ENCODE measurements at places on chromosomes 5 and 9. TPM values are rescaled to one million over a fixed set of nuclear protein-coding genes. Genes with fewer than 3 reads are reported as not detected.
A peak's percentile ranks its signal among the peaks of the same experiment; 100 is the strongest.

The ADAMTS6 gene
- 3.8 TPM for total RNA-seq

The AGXT2 gene
- not detected for total RNA-seq

The CCDC192 gene
- total RNA-seq, result 1.2 TPM

The SLCO6A1 gene
- total RNA-seq, result not detected

The VCAN gene
- total RNA-seq, result 98.0 TPM

The PJA2 gene
- 143 TPM for total RNA-seq

The BAAT gene
- not detected for total RNA-seq

The LOX gene
- 25.3 TPM for total RNA-seq

The DMRT3 gene
- 0.40 TPM for total RNA-seq

The OBP2B gene
- not detected for total RNA-seq

DNA sequence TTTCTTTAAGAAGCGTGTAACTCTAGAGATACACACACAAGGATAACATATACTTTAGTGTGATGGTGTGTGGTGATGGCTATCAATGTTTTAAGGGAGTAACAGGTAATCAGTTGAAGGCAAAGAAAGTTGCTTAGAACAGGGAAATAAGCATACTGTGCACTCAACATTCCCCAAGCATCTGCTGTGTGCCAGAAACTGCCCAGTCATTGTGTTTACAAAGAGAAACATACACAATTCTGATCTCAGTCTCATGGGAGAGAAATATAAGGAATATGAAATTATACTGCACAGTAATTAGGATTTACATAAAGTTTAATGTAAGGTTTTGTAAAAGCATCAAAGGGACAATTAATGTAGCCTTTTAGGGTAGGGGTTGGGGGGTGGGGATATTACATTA lies 224.1 kb upstream of the TYRP1 start:
- DNase-seq, result no peak

- no peak for DNase-seq
Observed at GRCh38 chr9:97688654-97689053, 8.5 kb downstream of the XPA start.

- DNase-seq, result no peak
Observed at GRCh38 chr9:93505541-93506132, 52.3 kb upstream of the FAM120AOS start.

- DNase-seq, result no peak
Observed at GRCh38 chr9:16664211-16664610, 206.3 kb downstream of the BNC2 start.

- DNase-seq, result no peak
Observed at GRCh38 chr5:75362474-75362975, 25.5 kb downstream of the HMGCR start.

DNA sequence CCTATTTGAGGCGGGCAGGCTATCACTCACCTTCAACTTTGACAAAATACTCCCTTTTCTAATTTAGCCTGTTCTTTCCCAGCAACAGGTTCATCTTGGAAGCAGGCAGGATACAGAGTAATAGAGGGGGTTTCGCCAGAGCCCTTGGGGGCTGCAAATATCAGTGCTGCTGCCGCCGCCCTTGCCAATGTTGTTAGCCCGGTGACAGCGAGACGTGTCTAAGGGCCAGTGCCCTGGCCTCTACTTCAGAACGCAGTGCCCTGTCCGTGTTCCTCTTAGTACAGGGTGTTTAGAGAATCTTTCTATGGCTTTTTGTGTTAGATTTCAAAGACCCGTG lies 703 bp downstream of the FAM120AOS start:
- DNase-seq, result no peak

- no peak for DNase-seq
Observed at GRCh38 chr9:8648271-8648845, 848.8 kb upstream of the DMAC1 start.

DNA sequence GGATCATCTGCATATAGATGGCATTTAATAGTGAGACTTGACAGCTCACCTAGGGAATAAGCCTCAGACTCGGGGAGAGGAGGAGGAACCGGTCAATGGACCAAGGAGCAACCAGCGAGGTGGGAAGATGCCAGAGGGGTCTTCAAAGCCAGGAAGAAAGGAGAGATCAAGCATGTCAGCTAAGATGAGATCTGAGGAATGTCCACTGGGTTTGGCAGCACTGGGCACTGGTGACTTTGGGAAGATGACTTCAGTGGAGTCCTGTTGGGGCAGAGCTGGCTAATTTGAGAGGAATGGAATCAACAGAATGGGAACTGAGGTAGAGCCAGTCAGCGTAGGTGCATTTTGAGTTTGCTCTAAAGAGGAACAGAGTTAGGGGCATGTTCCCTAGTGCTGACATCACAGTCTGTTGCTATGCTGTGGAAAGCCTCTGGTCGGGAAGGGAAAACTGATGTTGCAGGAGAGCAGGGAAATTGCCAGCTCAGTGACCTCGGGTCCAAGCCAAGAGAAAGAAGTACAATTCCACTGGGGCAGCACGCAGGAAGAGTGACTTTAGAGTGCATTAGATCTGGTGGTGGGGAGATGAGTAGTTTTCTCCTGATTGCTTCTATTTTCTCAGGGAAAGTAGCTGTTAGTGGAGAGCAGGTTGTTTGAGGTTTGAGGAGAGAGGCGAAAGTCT lies 56.9 kb downstream of the ZNF618 start:
- no peak for DNase-seq

DNA sequence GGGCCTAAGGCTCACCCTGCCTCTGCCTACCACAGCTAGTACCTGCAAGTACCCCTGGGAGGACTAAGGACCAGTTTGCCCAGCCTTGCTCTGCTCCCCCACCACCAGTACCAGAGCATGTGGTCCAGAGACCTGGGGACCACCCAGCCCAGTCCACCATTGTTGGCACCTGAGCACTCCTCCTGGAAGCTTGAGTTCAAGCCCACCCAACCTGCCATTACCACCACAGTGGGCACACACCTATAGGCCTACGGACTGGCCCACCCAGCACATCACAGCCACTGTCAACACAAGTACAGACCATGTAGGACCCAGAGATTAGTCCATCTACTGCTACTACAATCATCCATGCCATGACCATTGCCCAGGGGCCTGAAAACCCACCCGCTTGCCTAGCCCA lies 30.8 kb upstream of the SH3TC2 start:
- no peak for DNase-seq

DNA sequence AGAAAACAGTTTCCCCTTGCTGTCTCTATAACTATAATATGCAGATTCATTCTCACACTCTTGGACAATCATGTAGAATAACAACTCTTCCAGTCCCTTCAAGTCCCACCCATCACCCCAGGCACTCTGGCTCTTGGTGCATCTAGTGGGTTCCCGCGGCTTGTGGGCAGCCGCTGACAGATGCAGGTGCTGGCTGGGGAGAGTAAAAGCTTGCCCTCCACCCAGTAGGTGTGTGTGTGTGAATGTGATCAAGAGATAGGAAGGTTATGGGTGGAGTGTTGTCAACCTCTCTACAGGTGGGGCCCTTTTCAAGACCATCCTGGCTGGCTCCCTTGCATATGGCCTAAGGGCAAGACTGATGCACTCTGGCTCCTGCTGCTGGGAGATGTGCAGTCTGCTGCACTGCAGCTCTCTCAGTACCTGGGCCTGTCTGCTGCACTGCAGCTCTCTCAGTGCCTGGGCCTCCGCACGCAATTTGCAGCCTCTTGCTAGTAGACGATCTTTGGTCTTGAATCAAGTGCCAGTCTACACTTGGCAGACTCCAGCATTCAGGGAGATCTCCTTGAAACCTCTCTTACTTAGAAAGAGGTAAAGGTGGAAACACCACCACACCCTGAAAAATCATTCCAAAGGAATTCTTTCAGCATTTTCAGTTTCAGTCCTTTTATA lies 189.7 kb upstream of the GDNF start:
- DNase-seq, result no peak

GRCh38 chr9:764986-765385 lies 76.5 kb upstream of the DMRT1 start:
- DNase-seq, result no peak

DNA sequence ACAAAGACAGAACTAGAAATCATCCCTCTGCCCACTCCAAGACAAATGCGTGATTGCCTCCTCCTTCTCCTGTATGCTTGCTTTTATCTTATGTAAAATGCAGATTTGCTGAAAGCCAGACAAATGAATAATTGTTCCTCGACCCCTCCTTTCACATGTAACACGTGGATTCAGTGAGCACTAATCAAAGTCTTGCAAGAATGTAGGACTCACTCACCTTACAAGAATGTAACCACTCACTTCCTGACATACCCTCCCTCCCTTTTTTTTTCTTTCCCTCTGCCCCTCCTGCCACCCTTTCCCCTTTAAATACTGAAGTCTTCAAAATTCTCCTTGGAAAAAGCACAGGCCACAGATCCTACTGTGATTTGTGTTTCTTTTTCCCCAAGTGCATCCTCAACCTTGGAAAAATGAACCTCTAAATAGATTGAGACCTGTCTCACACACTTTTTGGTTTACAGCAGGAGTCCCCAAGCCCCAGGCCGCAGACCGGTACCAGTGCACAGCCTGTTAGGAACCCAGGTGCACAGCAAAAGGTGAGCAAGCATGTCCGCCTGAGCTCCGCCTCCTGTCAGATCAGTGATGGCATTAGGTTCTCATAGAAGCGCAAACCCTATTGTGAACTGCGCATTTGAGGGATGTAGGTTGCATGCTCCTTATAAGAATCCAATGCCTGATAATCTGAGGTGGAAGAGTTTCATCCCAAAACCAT lies 29.4 kb upstream of the HSD17B3 start:
- no peak for DNase-seq

DNA sequence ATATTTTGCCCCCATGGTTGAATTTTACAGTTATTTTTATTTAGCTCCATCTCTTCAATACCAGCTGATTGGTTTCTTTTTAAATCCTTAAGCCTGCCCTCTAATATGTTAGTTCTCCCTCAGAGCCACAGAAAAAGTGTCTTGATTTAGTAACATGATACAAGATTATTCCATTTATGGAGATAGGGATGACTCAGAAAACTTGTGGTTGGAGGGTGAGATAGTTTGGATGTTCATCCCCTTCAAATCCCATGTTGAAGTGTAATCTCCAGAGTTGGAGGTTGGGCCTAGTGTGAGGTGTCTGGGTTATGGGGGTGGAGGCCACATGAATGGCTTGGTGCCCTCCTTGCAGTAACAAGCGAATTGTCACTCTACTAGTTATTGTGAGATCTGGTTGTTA lies 115.7 kb downstream of the FBXO38 start:
- no peak for DNase-seq

DNA sequence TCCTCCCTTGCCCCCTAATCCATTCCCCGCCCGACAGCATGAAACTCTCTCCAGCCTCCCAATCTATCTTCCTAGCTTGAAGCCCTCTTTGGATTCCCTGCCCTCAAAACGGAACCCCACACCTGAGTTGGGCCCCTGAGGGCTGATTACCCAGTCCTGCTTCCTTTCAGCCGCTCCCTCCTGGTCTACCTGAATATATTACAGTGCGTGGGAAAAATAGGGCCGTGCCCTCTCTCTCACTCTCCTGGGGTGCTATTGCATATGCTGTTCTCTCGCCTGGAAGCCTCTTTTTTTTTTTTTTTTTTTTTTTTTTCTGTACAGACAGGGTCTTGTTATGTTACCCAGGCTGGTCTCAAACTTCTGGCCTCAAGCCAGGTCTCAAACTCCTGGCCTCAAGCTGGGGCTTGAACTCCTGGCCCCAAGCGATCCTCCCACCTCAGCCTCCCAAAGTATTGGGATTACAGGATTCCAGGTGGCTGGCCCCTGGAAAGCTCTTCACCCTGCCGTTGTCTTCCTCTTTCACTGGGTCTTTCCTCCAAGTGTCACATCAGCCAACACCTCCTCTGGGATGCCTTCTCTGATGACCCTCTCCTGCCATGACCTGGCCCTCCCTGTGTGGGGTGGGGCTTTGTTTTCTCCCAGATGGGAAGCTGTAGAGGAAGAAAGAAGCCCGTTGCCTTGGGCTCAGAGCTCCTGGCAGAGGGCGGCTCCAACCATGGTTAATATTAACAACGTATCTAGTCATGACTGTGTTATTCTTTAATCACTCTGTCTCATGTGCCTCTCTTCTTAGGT lies 8.2 kb downstream of the DNM1 start:
- no peak for DNase-seq

DNA sequence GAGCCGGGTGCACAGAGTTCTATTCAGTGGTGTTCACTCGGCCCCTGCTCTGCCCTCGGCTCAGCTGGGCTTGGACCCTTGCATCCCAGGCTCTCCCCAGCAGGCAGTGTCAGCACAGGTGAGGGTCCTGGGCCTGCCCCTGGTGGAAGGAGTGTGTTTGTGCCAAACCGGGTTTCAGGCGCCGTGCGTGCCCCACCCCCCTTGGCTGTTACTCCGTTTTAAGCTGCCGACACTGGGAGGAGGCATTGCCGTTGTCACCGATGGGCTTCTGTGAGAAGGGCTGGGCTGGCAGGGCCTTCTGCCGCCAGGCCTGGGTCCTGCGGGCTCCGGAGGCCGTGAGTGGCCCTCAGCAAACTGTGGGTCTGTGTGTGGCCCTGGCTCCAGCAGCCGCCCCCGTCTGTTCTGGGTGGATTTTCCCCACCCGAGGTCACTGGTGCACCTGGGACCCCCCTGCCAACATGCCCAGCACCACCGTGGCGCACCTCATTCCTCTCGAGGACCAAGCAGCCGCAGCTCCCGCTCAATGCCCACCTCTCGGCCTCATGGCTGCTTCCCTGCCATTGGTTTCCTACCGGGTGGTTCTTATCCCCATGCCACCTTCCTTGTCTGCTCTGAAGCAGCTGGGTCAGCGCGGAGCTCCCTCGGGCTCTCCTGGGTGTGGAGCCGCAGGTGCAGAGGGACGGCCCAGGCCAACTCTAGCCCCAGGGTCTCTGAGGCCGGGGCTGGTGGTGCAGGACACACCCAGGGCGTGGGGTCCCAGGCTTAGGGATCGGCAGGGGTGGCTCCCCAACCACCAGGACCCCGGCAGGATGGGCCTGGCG lies 44.3 kb upstream of the EXOC3 start:
- peak; percentile 54 for DNase-seq

DNA sequence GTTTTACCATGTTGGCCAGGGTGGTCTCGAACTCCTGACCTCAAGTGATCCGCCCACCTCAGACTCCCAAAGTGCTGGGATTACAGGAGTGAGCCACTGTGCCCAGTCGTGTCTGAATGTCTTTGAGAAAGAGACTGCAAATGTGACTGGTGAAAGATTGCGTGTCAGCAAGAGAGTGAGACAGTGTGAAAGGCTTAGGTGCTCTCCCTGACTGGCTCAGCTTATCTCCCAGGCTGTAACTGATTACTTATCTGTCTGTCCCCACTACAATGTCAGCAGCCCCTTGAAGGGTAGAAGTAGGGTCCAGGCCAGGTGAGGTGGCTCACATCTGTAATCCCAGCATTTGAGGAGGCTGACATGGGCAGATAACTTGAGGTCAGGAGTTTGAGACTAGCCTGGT lies 3.4 kb upstream of the FGFR4 start:
- no peak for DNase-seq

GRCh38 chr5:34932947-34933346 lies 3.6 kb downstream of the DNAJC21 start:
- DNase-seq, result no peak

Data from sciatic nerve (tissue), 2 donors.